Fibroblast of skin of right biceps (primary cell): ENCODE measurements at places on chromosomes 16 and 17.

DNA sequence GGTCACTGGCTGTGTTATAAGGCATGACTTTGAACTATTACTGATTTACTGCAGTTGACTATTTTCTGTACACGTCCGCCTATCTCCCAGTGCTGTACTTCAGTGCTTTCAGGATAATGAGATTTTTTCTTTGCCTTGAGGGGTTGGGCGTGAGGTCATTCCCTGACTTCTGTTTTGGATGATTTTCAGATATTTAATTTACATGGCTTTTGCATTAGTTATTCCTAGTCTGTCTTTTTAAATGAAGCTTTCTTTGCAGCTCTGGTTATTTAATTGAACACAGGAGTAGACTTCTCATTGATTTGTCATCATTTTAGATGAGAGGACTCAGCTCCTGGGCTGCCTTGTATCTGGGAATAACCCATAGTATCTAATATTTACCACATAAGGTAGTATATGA lies 23.7 kb downstream of the WIPF2 start:
- DNase-seq: peak; percentile 66

DNA sequence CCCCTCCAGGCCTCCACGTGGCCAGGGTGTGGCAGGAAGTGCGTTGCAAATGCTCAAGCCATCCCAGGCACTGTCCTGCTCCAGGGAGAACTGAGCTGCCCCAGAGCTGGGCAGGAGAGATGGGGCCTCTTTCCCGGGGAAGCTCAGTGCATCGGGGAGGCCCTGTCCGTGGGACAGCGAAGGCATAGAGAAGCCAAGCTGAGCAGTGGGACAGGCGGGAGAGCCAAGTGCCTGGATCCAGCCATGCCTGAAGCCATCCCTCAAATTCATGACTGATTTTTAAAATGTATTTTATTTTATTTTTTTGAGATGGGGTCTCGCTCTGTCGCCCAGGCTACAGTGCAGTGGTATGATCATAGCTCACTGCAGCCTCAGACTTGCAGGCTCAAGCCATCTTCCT lies 25.4 kb upstream of the SSTR5 start:
- no peak for DNase-seq

GRCh38 chr17:63423251-63423950 lies 22.7 kb downstream of the CYB561 start:
- DNase-seq: no peak

GRCh38 chr16:54176376-54176901 lies 110.1 kb downstream of the IRX3 start:
- peak; percentile 24 for DNase-seq

DNA sequence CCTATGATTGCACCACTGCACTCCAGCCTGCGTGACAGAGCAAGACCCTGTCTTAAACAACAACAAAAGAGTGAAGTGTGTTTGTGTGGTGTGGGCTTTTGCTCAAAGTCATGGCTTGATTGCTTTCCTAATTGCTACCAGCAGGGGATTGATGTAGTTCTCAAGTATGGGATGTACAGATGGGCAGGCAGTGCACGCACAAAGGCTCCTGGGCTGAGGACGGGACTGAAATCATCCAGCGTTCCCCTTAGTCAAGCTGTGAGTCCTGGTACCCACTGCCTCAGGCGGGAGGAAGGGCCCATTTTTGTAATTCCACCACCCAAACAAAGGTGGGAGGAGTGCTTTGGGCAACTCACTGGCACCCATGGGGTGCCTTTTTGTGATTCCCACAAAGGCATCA lies 47.3 kb downstream of the GDE1 start:
- no peak for DNase-seq

- DNase-seq: no peak
These were observed 503.5 kb downstream of the HS3ST4 start for GRCh38 chr16:26195225-26195624.

DNA sequence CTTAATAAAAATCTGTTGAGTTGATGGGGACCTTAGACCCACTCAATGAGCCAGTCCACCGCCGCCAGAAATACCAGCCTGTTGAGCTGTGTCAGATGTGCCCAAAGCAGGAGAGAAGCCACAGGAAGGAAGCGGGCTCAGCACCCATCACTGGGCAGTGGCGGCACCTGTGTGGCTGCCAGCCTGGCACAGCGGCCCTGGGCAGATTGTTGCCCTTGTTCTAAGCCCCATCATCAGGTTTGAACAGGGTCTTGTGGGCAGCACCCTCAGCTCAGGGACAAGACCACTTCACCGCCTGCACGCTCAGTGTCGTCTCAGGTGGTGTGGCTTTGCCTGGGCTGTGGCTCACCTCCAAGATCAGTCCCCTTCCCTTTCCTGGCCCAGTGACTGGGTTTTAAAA lies 9.3 kb downstream of the ENDOV start:
- DNase-seq: no peak

GRCh38 chr17:50021681-50022370 lies 26.8 kb upstream of the DLX3 start:
- no peak for DNase-seq

- no peak for DNase-seq
These were observed 4.0 kb downstream of the CBX2 start for GRCh38 chr17:79781736-79782575.

DNA sequence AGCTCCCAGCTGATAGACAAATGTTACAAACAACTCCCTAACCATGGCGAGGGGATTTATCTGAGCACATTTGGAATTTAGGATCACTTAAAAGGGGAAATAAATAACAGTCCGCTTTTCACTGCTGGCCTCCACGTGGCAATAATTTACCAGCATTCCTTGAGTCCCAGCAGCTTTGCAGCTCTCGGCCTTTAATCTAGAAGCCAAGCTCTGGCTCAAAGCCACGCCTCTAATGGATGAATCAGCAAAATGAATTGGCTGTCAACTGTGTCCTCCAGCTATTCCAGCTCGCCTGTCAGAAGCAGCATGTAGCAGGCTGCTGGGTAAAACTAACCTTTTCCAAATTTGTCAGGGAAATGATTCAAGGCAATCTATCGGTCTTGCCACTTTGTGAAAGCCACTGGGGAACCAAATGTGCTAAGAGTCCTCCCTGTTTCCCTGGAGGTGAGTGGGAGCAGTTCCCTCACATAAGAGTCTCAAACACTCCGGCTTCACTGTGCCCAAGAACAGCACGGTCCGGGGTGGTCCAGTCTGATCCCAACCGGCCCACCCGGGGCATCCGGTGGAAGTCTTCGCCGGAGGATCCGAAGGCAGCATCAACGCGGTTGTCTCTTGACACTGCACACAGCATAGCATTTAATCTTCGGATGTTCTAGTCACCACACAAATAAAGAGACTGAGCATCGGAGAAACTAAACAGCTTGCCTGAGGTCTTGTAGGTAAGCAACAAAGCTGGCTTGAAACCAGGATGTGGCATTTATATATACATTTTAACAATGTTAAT lies 143.3 kb downstream of the PARN start:
- DNase-seq: peak; percentile 98

- DNase-seq: no peak
These were observed 133.2 kb upstream of the PLCG2 start for GRCh38 chr16:81645925-81646324.

DNA sequence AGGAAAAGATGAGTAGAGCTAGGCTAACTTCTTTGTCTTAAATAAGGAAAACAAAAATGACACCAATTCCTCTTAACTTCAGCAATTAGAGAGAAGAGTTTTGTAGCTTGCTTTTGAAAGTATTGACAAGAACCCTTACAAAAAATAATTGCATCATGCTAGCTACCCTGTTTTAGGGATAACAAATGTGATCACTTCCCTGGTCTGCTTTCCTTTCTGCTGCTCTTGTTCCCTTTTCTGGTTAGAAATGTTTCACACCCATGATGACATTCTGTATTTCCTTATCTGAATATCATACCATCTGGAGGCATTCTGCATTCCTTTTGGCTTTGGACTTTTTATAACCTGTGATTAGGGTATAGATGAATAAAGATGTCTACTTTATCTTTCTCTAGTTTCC lies 9.9 kb upstream of the SMIM36 start:
- no peak for DNase-seq

DNA sequence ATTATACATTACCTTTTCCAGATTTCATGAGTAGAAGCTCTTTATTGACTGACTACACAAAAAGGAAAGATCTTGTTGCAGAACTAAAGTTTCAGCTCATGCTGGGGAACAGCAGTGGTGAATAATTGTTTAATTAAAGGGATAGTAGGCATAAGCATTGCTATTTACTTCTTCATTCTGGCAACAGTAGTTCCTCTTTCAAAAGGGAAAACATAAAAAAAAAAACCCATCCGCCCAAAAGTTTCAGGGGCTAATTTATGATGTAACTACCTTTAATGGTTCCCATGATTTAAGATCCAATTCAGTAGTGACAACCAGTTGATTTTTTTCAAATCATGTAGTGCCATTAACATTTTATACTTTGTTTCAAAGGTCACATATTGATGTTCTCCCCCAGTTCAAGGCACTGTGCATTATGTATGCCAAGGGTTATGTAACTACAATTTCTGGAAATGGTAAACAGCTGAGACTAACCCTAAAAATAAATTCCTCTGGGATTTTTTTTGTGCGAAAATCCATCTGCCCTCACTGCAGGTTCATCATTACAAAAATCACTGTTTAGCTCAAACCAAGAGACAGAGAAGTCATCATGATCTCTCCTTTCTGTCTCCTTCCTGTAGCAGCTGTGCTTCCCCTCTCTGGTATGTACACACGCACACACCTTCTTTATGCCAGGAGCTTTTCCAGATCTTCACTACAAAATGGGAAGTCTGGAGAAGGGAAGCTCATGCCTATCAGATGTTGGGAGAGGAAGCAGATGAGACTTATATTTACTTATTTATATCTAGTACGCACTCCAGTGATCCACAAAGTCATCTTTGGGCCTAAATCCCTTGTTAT lies 2.2 kb upstream of the PHLPP2 start:
- DNase-seq: no peak

GRCh38 chr16:1909561-1910231 lies 8.5 kb downstream of the HS3ST6 start:
- no peak for DNase-seq

DNA sequence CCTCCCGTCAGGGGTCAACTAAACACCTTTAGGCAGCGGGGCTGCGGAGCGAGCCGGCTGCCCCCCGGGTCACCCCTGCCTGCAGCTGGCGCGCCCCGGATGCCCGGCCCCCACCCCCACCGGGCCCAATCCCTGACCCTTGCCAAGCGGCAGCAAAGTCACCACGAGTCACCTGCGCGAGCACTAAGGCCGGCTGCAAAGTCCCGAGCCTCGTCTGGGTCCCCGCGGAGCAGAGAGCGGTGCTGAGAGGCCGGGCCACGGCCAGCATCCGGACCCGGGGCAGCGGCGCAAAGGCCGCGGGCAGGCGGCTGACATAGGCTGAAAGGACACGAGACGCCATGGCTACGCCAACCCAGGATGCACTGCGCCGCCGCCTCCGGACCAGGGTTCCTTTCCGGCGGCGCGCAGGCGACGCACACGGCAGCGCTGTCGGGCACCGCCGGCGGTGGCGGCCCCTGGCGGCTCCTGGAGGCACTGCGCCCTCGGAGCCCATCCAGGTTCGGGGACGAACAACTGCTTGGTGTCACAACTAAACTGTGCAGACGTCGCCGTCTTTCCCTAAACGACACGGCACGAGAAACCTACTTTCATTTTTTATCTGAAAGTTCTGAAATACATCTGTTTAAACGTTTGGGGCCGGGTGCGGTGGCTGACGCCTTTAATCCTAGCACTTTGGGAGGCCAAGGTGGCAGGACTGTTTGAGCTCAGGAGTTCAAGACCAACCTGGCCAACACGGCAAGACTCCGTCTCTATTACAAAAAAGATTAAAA lies at the start of gene NDUFAB1:
NDUFAB1 (minus strand) TSS at position 366 of the 770 bp plus-strand sequence; CDS start at position 340, 26 bp downstream.
- DNase-seq: peak; percentile 86

GRCh38 chr17:17127730-17128291 lies 78.3 kb downstream of the PLD6 start:
- DNase-seq: no peak

- DNase-seq: no peak
These were observed 224 bp upstream of the NHERF1 start for GRCh38 chr17:74748279-74748528.

GRCh38 chr16:89315791-89316581 lies 98.5 kb downstream of the ZNF778 start:
- peak; percentile 90 for DNase-seq

GRCh38 chr16:11669380-11670146 lies 1.3 kb downstream of the SNN start:
- DNase-seq: no peak

DNA sequence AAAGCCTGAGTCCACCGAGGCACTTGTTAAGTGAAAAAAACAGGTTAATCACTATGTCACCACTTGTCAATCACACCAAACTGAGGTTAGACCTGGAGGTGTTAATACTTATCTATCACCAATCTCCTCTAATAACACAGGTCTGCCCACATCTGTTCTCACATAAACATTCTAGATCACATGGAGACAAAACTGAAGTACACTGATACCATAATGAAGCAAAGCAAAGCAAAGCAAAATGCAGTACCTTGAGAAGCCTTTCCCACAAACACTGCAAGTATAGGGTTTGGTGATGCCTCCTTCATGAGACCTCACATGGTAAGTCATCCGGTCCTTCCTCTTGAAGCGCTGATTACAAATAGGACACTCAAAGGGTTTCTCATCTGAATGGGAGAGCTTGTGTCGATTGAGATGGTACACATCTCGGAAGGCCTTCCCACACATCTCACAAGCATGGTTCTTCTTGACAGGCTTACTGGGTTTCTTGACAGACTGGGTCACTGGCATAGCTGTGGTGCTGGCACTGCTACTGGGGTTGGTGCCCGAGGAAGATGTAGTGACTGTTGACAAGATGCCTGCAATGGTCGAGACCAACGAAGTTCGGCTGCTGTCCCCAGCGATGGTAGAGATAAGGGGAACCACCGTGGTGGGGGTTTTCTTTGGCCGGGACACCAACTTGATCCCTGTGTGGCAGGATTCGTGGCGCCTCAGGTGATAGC lies 5.4 kb downstream of the VEZF1 start:
- no peak for DNase-seq

GRCh38 chr16:77637940-77638339 lies 84.4 kb upstream of the NUDT7 start:
- peak; percentile 54 for DNase-seq

DNA sequence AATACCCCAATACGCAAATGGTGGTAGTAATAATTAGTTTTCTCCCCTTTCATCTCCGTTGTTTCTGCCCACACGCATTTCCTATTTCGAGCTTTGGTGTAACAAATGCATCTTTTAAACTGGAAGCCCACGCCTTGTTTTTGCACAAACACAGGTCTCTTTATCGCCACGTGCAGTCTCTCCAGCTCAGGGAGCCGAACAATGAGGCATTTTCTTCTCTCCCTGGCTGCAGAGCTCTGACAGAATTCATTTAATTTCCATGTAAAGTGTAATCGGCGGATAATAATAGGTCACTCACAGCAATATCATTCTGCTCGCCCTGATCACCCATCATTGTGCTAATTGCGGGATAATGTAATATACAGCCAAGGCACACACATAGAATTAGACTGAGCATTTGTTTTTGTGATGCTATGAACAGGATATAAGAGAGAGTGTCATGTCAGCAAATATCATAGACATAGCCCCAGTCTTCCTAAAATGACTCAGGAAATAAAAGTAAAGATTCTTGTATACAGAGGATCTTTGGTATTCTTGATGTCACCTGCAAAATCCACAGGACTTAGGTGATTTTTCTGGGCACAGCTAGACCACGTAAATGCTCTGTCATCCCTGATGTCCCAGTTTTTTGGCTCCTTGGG lies 452.6 kb upstream of the CDH11 start:
- DNase-seq: no peak
